Fibroblast of villous mesenchyme (primary cell): ENCODE measurements at places on chromosomes 3 and 15.

GRCh38 chr15:40595773-40596172, 1.7 kb downstream of the KNL1 start:
- DNase-seq, result peak; percentile 14

DNA sequence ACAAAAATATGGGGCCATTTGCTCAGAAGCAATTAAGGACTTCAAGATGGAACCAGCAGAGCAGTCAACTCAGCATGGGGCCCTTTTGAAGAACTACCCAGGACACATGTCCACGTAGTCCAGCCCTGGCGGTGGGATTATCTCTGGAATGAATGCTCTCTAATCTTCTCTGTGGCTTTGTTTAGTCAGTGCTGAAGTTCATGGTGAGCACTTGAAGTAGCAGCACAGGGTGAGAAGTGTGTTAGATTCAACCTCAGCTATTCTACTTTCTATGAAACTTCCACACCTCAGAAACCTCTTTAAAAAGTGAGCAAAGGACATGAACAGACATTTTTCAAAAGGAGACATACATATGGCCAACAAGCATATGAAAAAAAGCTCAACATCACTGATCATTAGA, 74.4 kb downstream of the THRB start:
- DNase-seq, result no peak

DNA sequence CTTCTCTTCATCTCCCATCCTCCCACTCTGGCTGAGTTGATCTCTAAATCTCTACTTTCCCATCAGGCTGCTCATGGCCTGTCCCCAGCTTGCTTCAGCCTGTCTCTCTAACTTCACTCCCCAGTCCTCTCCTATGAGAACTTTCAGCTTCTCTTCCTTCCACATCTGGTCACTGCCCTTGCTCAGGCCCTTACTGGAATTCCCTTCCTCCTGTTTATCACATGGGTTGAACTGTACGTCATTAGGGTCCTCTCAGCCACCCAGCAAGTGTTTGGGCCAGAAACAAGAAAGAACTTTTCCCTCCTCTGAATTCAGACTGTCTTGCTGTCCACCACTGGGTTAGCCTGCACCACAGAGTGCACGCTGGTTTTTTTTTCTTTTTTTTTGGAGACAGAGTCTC, 5.0 kb downstream of the PTPN23 start:
- peak; percentile 83 for DNase-seq

DNA sequence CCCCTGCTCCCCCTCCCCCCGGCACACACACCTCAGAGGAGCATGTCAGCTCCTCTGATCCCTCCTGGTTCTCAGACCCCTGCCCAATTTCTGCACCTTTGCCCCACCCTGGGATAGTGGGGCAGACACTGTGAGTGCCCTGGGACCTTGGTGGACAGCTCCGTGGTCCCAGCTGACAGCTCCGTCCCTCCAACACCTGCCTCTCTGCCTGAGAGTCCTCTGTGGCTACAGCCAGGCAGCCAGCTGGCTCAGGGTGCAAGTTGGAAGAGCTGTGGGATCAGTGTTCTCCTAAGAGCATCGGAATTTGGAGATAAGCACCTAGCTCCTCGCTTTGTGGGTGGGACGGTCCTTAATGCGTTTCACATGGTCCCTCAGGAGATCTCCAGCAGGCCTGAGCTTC, 43.7 kb upstream of the PGPEP1L start:
- DNase-seq, result no peak

DNA sequence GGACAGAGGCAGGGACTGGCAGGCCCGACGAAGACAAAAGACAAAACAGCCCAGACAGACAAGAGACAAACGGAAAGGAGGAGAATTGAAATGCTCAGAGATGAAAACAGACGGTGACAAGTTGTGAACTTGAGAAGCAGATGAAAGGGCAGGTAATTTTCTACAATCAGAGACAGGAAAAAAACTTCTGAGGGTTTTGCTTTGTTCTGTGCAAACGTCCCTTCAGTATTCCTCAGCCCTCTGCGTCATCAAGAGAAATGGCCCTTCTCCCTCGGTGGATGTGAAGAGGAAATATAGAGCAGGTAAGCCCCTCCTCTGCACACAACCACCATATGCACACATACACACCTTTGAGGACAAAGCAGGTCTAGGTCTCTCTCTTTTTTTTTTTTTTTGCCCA, 206.6 kb downstream of the UACA start:
- no peak for DNase-seq

DNA sequence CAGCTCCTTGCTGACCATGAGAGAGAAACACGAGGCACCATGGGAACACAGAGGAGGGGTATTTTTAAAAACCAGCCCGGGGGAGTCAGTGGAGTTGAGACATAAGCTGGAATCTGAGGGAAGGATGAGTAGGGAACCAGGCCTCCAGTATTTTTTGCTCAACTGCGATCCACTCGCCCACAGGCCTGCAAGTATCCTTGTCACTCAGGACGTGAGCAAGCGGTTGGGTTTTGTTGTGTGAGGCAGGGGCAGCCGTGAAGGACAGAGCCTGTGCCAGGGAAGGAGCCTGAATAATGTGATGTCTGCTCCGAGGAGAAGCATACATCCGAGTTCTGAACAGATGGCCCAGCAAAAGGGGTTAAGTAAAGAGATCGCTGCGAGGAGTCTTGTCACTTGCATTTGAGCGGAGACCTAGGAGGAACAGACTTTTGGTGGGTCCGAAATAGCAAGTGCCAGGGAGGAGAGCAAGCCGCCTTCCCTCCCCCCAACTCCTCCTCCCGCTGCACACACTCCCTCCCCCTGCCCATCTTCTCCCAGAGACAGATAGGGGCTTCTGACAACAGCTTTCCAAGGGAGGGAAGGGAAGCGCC, 20.4 kb upstream of the NTRK3 start:
- no peak for DNase-seq

- DNase-seq, result peak; percentile 68
These were observed 37.0 kb upstream of the CDCP1 start for GRCh38 chr3:45182915-45183871.

DNA sequence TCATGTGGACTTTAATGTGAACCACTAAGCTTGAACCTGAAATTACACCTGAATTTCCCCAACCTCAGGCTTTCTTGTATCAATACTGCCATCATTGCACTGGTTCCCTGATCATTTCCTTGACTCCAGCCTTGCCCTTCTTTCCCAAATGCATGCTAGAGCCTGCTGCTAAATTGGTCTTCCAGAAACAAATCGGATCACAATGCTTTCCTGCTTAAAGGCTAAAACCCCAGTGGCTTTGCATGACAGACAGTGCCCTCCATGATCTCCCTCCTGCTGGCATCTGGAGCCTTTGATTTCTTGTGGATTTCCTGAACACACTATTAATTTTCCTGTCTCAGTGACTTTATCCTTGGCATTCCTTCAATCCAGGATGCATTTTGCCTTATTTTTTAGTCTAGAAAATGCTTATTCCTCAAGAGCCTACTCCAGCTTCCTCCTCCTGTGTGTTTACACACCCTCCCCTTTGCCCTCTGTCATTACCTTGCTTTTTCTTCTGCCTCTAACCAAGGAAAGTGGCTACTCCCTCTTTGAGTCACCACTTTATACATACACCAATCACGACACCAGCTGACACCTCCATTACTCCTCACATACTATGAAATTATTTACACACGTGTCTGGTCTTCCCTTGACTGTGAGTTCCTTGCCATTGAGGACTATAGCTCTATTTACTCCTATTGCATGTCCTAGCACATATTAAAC, 214.6 kb downstream of the KCNAB1 start:
- no peak for DNase-seq

GRCh38 chr3:177944228-177944661, 592.0 kb upstream of the KCNMB2 start:
- DNase-seq, result no peak

DNA sequence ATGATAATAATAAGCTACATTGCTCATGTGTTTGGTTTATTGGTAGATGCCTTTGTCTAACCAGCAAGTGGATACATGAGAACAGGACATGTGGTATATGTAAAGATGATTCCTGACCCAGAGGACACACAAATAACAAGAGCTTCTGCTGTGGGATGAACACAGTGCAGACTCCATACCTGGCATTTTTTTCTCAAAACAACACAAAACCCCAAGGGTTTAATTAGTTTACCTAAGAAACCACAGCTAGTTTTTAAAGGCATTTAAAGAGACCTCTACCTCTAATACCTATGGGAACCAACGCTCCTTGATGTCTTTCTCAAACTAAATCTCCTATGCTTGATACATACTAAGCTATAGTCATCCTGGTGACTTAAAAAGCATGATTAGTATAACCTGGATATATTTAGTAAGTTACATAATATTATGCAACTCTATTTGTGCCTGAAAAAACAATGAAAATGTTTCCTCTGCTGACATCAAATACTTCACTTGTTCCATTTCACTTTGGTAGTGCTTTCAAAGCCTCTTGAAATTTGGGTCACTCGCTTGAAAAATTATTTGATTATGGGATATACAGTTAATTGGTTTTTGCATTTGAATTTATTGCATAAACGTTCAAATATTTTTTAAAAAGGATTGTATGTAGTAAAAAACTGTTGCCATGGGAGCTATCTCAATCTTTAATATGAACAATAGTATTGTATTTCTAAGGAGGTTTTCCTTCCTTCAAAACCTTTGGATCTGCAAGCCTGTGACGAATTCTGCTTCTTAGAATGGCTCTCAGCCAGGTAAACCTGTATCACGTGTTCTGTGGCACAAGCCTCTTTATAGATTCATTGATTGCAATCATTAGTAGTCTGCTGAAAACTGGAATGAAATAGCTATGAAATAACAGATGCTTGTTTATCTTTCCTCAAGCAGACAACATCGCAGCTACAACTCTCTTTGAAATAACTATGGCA, 233.0 kb upstream of the KCNMB2 start:
- DNase-seq, result peak; percentile 34

GRCh38 chr15:67944010-67944641, 104.3 kb upstream of the RNU6-1 start:
- DNase-seq, result no peak

DNA sequence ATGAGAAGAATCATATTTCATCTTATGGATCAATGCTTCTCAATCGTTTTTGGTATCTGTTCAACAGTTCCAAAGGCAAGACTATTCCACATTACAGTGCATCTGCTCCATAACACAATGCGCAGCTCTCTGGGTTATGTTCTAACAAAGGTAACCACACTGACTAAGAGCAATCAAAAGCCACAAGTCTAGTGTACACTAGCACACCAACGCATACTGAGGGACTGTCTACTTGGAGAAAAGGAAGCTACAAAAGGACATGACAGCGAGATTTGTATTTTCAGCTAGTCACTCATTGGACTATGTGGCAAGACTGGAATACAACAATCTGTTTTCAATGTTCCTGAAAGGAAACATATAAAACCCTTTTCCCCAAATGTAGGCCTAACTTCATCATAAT, 35.8 kb downstream of the SETD2 start:
- no peak for DNase-seq

DNA sequence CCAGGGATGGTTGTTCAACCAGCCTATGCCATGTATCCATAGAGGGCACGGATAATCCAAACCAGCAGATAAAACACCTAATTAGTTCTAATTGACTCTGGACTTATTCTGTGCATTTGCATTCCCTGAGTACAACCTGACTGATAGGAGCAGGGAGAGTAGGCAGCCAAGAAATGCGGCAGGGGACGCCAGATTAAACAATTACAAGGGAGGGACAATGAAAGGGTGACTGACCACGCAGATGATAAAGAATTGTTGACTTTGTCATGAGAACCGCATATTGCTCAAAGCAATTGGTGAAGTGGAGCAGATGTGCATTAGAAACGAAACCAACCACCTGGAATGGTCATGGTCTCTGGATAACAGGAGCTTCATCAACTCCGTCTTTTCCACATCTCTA, 369.1 kb upstream of the FRG2C start:
- no peak for DNase-seq

DNA sequence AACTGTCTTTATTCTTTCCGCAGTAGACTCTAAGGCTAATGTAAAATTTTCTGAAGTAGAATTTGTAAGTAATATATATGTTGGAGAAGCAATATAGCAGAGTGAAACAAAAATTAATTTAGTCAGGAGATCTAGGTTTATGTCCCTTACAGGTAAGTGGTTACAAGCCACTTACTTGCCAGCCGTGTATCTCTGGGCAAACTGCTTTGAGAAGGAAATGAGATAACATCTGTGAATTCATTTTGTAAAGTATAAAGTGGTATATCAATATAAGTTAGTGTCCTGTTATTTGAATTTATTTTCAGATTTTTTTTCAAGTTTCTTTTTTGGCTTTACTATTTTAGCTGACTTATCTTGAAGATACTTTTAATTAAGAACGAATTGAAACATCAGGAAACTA, 5.5 kb downstream of the DAZL start:
- DNase-seq, result no peak

- DNase-seq, result peak; percentile 39
These were observed 106.4 kb downstream of the PTPRG start for GRCh38 chr3:61667814-61668213.

- no peak for DNase-seq
These were observed 26.3 kb upstream of the GOLGA6C start for GRCh38 chr15:75231836-75232235.

- no peak for DNase-seq
These were observed 42.6 kb upstream of the MRPS22 start for GRCh38 chr3:139301183-139301582.

DNA sequence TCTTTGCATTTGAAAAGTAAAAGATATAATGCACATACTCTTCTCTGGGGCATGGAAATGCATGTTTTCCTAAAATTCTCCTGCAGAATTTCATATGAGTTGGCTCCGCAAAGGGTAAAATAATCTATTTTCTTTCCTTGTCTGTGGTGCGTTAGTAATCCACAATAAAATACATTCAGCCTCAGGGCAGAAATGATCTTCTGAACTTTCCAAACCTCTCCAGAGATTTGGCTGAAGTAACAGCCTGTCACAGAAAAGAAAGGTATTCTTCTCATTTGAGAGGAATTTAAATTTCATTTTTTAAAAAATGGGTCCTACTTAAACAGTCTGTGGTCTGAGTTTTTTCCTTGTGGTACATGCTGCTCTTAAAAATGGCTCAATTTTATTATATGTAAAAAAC, 182.7 kb upstream of the DCBLD2 start:
- no peak for DNase-seq

- peak; percentile 94 for DNase-seq
These were observed at the start of gene FGF7 for GRCh38 chr15:49423021-49423420. Gene FGF7, plus strand, starts transcription at chr15:49423242. Its CDS starts 1,056 bp downstream, at chr15:49424298.

GRCh38 chr3:183526838-183527427, 28.6 kb downstream of the KLHL6 start:
- no peak for DNase-seq
